BE2C (cell line): ENCODE measurements at places on chromosomes 13 and 19.

DNA sequence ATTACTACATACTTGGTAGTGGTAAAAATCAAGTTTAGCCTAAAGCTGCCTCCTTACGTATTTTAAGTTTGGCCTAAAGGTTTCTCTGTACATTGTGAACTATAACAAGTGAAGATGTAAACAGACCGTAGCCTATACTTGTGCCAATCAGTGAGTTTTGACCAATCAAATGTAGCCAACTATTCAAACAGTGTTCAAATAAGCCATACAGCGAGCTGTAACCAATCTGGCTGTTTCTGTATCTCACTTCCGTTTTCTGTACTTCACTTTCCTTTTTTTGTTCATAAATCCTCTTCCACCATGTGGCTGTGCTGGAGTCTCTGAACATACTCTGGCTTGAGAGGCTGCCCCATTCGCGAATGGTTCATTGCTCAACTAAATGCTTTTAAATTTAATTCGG, 2504.6 kb downstream of the PCDH9 start:
- DNase-seq: no peak

GRCh38 chr13:59319276-59319675, 844.5 kb downstream of the DIAPH3 start:
- DNase-seq: no peak

DNA sequence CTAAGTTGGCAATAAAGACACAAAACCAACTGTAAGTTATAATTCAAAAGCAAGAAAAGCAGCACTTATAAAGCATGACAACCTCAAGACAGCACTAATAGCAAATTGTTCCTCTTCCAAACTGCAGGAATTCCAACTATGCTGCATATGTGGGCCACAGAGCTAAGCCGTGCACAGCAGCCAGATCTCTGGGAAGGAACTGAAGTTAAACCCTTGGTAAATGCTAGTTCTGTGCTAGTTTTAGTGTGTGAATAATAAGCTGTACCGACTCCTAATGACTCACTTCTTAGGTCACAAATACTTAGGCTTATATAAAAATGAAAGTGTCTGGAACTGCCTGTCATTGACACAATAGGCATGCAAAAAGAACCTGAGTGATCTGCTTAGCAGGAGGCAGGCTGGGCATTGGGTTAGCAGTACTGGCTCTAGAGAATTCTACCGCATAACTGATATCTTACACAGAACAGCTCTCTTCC, 21.2 kb upstream of the GTF3A start:
- DNase-seq: no peak

DNA sequence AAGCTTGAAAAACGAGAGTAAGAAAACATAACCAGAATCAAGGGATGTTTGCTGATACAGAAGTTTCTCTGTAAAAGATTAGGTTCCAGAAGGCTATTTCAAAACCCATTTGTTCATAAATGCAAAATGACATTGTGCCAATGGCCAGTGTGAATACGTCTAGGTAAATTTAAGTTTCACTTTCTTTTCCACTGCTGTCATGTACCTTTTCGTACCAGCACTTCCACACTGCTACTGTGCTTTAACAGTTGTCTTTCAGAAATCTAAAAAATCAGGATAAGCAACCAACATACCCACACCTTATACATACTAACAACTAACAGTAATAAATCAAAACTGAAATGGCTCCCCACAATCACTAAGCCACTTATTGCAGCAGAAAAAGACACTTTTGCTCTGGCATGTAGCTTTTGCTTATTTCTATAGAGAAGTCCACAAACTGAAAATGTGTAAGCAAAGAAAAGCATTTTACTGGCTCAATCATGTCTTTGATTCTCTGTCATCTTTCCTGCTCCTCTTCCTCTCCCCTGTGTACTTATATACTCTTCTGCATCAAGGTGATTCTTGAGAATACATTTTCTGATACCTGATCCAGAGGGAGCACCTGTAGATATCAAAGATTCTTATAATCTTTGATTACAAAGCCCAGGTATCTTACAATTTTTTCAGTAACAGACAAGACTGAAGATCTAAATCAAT, 34.3 kb downstream of the ELF1 start:
- no peak for DNase-seq

DNA sequence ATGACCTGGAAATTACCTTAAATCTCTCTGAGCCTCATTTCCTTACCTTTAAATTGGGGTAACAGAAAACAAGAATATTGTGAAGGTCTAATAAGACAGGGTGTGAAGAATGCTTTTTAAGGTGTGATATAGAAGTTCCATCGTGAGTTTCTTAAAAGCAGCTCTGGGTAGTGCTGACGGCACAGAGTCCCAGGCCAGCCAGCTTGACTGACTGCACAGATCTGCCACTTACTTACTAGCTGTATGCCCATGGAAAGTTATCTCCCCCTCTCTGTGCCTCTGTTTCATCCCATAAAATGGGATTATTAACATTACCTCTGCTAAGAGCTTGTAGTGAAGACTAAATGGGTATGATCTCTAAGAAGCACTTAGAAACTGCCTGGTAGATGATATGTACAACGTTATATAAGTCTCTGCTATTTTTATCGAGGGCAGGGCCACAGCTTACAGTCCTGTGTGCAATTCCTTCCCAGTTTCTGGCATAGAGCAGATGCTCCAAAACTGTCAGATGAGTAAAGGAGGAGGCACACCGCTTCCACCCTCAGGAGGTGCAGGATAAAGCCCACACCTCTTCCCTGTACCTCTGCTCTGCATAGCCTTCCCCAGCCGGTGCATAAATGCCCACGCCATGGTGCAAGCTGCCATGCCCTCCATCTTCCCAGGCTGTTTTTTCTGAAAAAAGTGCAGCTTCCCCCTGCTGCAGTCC, 99.6 kb downstream of the MBNL2 start:
- DNase-seq: no peak

- DNase-seq: no peak
These were observed 486.5 kb downstream of the COG6 start for GRCh38 chr13:40141859-40142555.

- no peak for DNase-seq
These were observed 383.0 kb upstream of the SLITRK1 start for GRCh38 chr13:84265257-84265764.

DNA sequence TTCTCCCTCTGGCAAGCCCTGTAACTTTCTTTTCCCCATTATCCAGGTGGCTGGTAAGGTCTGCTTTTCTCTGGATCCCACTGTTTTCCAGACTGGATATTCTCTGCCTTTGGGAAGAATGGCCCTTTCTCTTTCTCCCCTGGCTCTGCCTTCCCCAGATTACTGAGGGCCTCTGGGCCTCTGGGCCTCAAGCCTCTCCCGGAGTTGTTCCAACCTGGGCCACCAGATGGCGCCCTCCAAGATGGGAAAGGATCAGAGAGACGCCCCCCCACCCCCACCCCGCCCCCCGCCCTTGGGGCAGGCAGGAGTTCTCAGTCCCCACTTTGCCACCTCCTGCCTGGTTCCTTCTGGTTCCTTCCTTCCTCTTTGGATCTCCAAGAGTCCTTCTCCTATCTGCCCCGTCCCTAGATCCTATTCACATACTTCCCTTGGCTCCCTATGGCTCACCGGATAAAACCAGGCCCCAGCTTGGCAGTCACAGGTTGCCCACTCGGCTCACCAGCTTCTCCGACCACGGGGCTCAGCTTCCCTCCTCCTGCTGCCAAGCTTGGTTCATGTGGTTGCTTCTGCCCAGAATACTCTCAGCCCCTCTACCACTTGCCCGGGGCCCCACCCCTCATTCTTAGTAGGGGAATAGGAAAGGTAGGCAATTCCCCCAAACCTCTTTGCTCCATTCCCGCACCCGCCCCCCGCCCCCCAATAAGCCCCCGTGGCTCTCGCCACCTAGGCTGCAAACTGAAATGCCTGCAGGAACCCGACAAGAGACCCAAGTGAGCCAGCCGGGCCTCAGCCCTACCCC, 13.1 kb downstream of the EPS8L1 start:
- DNase-seq: peak; percentile 88

- DNase-seq: no peak
These were observed 37.4 kb upstream of the MTIF3 start for GRCh38 chr13:27487776-27488175.

- no peak for DNase-seq
These were observed 3.4 kb downstream of the URI1 start for GRCh38 chr19:29945433-29945832.

DNA sequence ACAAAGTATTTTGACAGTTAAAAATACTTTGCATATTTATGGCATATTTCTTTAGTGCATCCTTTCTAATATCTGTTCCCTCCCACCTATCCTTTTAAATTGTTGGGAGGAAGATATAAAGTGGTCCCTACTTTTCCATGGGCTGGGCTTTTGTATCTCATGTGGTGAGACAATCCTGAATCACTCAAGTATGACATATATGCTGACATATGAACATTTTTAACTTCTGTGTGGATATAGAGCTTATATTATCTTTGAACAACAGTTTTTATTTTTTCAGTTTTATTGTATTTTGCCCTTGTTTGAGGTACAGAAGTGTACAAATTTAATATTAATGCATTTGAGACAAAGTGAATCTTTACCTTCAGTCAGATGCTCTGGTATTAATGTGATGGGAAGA, 3.4 kb downstream of the ZMYM2 start:
- DNase-seq: no peak

GRCh38 chr13:80562433-80563156, 221.7 kb upstream of the SPRY2 start:
- no peak for DNase-seq

DNA sequence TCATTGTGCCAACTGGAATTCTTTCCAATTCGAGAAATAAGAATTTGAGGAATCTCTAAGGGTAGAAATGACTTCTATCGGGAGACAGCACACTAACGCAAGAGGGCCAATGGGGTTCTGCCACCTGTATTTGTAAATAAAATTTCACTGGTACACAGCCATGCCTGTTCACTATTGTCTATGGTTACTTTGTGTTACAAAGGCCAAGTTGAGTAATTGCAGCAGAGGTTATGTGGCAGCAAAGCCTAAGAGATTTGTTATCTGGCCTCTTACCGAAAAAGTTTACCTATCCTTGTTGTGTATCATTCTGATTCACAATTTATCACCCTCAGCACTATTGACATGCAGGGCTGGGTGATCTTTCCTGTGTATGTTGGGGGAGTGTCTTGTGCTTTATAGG, 278.0 kb downstream of the KLF5 start:
- no peak for DNase-seq

- DNase-seq: peak; percentile 56
These were observed 20.7 kb downstream of the TNFSF11 start for GRCh38 chr13:42594481-42595252.

DNA sequence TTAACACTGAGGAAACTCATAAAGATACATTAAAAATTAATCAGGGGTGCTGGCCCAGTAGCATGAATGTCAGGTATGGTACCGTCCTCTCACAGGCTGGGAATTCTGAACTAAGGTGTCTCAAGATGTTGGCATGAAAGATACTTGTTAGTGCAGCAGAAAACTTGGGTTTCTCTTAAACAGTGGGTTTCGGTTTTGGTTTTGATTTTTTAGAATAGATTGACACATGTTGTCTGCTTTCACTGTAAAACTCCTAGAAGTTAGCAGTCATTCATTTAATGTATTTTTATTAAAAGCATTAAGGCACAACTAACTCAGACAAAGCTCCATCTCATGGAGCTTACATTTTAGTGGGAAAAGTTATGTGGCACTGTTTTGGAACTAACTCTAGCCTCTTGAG, 3.5 kb upstream of the OBI1 start:
- DNase-seq: no peak

DNA sequence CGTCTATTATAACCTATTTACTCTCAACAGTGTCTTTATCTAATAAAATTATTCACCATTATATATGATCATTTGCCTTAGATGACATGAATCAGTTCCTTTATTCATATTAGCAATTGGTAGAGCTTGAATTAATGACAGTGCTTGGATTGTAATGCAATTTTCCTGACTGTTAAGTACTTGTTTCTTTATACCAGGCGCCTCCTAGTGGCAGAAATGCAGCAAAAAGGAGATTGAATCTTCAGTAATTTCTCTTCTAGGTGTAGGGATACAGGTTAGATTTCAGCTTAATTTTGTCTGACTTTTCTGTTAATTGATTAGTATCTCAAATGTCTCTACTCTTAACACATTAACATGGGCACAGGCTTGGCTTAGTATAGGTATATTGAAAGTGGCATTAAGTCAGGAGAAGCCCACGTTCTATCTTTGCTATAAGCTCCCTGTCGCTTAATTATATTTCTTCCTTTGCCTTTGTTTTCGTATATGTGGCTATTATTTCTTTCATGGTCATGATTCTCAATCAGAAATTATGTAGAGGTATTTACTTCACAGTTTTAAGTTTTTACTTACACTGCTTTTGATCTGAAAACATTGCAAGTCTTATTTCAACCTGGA, 9.1 kb upstream of the LHFPL6 start:
- DNase-seq: peak; percentile 68

GRCh38 chr19:8265872-8266271, 42.3 kb downstream of the CD320 start:
- DNase-seq: no peak

DNA sequence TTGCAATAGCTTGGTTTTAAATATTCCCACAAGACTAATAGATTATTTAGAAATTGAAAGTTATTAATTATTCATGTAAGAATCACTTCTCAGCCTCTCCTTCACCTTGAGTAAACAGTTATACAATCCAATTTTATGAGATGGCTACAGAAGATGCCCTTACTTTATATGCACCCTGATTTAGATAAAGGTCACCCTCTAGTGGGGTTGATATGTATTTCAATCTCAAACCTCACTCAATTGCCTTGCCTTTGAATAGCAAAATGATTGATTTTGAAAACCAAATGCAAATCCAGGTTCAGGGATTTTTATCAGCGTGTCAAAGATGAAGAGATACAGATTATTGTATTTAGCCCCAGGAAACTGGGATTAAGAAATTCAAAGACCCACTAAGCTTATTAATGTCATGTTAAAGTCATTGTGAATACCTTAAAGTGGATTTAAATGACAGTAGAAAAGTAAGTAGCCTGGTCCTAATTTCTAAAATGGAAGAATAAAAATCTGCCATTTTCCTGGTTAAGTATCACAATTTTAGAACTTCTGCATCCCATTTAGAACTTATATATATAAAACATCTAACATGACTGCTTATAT, 305.1 kb downstream of the ITGBL1 start:
- DNase-seq: no peak

DNA sequence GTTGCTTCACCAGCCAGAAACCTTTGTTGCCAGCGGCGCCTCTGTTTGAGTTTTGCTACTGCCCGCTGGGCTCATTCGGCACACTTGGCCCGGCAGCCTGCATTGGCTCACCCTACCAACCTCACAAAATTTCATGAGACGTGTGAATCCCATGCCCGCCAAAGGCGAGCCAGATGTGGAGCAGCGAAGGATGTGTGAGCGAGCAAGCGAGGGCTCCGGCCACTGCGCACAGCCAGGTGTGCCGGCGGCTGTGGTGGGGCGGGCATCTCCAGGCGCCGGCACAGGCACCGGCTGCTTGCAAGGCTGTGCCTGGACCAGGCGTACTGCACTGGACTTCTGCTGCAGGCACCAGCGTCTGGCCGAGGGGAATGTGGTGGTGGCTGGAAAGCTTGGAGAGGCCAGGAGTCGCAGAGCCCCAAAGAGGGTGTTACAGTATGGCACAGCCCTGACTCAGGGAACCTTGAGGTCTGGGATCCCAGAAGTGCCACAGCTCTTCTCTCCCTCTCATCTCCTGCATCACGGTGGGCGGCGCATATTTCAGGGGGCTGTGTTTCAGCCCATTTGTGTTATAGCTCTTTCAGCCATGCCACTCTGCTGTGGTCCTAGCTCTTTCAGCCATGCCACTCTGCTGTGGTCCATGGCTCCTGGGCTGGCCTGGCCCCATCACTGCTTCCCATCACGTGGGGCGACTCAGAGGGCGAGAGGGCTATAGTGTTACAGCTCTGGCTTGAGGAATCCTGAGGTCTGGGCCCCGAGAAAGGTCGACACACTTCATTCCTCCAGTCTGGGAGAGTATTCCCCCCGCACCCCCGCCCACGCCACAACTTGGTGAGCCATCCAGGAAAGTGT, 592.0 kb upstream of the SLITRK5 start:
- DNase-seq: no peak
